Fibroblast of gingiva (primary cell): ENCODE measurements at places on chromosomes 1 and 21.

DNA sequence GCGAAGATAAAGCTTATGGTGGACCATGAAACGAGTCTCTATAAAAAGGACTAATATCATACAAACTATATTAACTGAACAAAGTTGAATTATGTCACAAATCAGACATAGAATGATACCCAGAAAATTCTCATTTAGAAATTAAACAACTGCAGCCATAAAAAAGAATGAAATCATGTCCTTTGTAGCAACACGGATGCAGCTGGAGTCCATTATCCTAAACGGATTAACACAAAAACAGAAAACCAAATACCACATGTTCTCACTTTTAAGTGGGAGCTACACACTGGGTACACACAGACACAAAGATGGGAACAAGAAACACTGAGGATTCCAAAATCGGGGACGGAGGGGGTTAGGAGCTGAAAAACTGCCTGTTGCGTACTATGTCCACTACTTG, 11.5 kb downstream of the COP1 start:
- DNase-seq: no peak

- DNase-seq: no peak
Measured at GRCh38 chr1:44757420-44757819, 17.8 kb downstream of the KIF2C start.

- peak; percentile 33 for DNase-seq
Measured at GRCh38 chr1:186304982-186305949, 69.8 kb downstream of the TPR start.

DNA sequence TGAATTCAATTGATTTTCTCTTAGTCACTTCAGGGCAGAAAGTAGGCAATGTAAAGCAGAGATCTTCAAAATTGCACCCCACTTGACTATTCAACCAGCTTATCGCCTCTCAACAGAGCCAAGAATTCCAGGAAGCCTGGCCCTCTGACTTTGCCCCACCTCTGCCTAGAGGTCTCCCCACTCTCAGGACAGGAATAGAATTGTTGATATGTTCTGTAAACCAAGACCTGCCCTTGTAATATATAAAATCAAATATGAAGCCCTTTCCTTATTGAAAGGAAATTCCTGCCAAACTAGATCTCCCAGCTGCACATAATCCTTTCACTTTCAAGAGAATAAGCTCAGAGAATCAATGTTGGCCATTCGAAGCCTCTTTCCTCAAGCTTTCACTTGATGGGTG, 116.1 kb upstream of the DPT start:
- DNase-seq: no peak

GRCh38 chr1:190475421-190476141, 2.1 kb downstream of the BRINP3 start:
- DNase-seq: no peak

GRCh38 chr21:35940074-35940927, 120.0 kb downstream of the SETD4 start:
- peak; percentile 77 for DNase-seq

DNA sequence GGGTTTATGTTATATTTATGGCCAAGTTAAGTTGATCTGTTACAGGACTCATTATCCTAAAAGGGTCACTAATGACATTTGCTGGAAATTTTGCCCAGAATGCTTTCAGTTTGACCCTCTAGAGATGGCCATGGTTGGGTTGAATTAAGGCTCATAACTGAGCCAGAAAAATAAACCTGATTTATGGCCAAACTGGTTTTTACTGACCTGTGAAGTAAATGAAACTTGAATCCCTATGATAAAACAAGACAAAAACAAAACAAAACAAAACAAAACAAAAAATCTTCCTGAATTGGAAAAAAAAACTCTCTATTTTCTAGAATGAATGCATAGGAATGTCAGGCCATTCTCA, 72.5 kb upstream of the CLDN14 start:
- no peak for DNase-seq

GRCh38 chr1:206050655-206051235, 2.2 kb upstream of the RHEX start:
- no peak for DNase-seq

GRCh38 chr1:235136111-235136510, 7.5 kb upstream of the TOMM20 start:
- no peak for DNase-seq

- DNase-seq: no peak
Measured at GRCh38 chr21:44329971-44330681, 9.1 kb downstream of the CFAP410 start.

DNA sequence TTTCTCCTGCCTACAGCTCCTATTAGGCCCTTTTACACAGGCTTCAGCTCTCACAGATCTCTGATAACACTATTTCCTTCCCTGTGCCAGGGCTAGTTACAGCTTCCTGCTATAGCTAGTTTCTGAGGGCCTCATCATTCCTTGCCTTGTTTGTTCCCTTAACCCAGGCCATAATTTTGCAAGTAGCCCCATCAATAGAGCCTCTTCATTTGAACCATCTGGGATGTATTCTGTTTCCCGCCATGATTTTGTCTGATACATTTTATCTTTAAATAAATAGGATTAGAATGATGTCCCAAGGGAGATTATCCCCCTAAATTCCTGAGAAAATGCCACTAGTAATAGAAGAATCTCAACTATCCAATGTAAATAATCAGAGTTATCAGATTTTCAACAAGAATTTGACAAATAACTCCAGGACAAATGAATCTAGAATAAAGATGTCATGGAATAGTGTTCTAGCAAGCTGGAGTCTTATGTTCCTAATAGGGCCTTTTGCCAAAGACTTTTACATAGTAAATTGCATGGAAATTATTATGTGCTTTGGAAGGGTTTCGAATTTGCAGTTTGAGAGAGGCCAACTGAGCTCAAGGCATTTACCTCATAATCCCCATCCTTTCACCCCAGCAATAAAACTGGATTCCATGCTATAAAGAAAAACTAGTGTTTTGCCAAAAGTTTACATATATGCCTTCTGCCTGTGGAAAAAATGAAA, 16.1 kb downstream of the IFT25 start:
- DNase-seq: no peak

DNA sequence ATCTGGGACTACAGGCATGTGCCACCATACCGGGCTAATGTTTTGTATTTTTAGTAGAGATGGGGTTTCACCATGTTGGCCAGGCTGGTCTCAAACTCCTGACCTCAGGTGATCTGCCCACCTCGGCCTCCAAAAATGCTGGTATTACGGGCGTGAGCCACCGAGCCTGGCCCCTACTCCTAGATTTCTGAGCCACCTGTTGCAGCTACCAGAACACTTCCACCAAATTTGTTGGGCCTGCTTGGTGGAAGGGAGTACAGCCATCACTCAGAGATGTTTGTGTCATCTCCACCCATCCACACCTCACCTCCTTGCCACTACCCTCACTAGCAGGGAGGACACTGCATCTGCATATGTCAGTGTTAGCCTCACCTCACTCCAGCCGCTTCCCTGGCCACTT, 5.5 kb downstream of the RIMKLA start:
- no peak for DNase-seq
